Activated T-helper 1 cell treated with anti-CD3 and anti-CD28 coated beads, Interleukin-12 subunit alpha, Interleukin-12 subunit beta, Interleukin-2, Interleukin-4 antibody, amounts not matched to agents 30 ng/mL and 10 ng/mL and 1 ng/mL, durations not matched to agents 14 hours and 24 hours and 36 hours (primary cell): ENCODE measurements at places on chromosomes 5 and 9. TPM values are rescaled to one million over a fixed set of nuclear protein-coding genes. Genes with fewer than 3 reads are reported as not detected.

- no peak for DNase-seq
- no peak overlapping the region for H3K27ac ChIP-seq
- no peaks in the 10 kb centered on the region for H3K36me3 ChIP-seq
- H3K4me1 ChIP-seq: peaks cover 12% of the 10 kb centered on the region
- no peak overlapping the region for H3K4me3 ChIP-seq
Observed at GRCh38 chr5:107293541-107294210, 377.1 kb downstream of the EFNA5 start.

DNA sequence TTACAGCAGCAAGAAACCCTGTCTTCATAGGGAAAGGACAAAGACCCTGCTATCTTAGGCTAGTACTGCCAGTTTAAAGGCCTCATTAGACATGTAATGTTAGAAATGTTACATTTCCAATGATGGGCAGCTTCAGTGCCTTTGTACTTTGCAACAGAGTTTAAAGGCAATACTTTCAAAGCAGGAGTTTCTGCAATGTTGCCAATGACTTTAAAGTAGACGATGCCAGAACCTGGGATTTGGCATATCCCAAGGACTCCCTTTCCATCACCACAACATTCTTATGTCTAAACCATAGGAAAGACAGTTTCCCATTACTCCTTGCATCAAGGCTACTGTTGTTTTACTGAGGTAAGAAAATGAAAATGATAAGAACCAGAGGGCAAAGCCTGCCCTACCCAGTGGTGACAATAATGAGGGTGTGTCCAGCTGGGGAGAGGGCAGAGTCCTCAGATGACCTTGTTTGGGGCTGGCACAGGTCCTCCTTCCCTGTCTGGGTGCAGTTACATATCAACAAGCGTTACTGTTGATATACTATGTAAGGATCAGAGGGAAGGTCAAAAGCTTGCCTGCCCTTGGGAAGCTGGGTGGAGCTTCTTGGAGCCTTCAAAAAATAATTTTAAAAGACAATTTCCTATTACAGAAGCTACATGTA, 27.5 kb upstream of the MLANA start:
- no peaks in the 10 kb centered on the region for H3K27me3 ChIP-seq
- H3K4me1 ChIP-seq: peaks cover 4% of the 10 kb centered on the region
- peaks cover 14% of the 10 kb centered on the region for H3K36me3 ChIP-seq
- no peak overlapping the region for H3K27ac ChIP-seq

GRCh38 chr9:13351778-13352386, 72.4 kb upstream of the MPDZ start:
- DNase-seq: no peak
- no peaks in the 10 kb centered on the region for H3K4me1 ChIP-seq
- H3K27me3 ChIP-seq: no peaks in the 10 kb centered on the region
- H3K4me3 ChIP-seq: no peak overlapping the region
- H3K27ac ChIP-seq: no peak overlapping the region

DNA sequence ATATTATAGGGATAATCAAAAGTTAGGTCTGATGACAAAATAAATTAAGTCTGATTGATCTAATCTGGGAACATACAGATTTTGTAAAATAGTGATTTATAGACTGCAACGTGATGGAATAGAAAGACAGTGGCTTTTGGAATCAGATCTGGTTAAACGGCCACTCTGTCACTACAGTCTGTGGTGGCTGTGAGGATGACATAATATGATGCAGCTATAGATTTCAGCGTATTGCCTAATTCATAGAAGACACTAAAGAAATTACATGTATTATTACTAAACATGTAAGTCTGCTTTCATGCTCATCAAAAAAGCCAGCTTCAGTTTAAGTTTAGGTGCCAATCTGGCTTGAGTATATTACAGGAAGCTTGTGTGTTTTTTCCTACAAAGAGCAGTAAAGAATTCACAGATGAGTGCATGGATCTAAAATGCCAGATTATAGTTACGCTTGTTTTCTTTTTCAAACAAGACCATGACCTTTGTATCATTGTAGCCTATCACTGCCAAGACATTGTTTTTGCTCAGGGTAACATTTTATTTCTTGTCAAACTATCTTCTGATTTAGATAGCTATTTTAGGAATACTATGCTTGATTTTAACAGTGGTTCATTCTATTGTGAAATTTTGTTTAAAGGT, 25.7 kb downstream of the CPEB4 start:
- no peak overlapping the region for H3K4me3 ChIP-seq
- H3K36me3 ChIP-seq: peaks cover 12% of the 10 kb centered on the region
- no peaks in the 10 kb centered on the region for H3K4me1 ChIP-seq

- H3K36me3 ChIP-seq: no peaks in the 10 kb centered on the region
- H3K4me1 ChIP-seq: no peaks in the 10 kb centered on the region
- no peak overlapping the region for H3K27ac ChIP-seq
- H3K4me3 ChIP-seq: no peak overlapping the region
- H3K27me3 ChIP-seq: peaks cover 2% of the 10 kb centered on the region
- no peak for DNase-seq
Observed at GRCh38 chr9:8832955-8833354, 1033.4 kb upstream of the DMAC1 start.

DNA sequence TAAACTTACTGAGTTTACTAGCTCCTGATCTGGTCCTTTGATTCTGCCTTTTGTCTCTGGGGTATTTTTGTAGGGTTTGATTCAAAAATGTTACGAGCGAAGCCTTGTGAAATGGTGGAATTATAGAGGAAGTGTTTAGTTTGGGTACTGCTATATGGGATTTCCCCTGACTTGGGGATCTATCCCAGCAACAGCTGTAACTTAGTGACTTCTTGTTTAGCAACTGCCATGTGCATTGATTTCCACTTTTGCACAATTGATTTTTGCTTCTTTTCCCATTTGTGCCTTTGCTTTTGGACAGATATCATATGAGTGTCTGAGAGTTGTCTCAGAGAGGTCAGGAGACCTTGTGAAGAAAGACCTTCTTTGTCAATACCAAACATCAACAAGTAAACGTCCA, 248.5 kb upstream of the DAP start:
- H3K4me3 ChIP-seq: no peak overlapping the region
- no peaks in the 10 kb centered on the region for H3K36me3 ChIP-seq
- no peaks in the 10 kb centered on the region for H3K27me3 ChIP-seq
- no peak for DNase-seq

The NFX1 gene
- total RNA-seq: 36.2 and 37.6 TPM in 2 replicates

The FAM200C gene
- 0.65 and 0.98 TPM in 2 replicates for total RNA-seq

The SCGB3A2 gene
- not detected in 2 replicates for total RNA-seq

The CCNJL gene
- total RNA-seq: not detected in 2 replicates
